D341Med (cell line): ENCODE measurements at places on chromosomes 2 and 18.

DNA sequence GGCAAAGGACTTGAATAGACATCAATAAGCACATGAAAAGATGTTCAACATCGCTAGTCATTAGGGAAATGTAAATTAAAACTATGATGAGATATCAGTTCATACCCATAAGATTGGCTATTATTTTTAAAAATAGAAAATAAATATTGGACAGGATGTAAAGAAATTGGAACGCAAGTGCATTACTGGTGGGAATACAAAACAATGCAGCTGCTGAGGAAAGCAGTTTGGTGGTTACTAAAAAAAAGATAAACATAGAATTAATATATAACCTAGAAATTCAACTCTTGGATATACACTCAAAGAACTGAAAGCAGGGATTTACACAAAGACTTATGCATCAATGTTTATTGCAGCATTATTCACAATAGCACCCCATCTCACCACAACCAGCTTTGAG lies 174.5 kb upstream of the NDUFV2 start:
- no peak for DNase-seq

- no peak for DNase-seq
These were observed 318.0 kb downstream of the SOX11 start for GRCh38 chr2:6010163-6010562.

- DNase-seq = peak; percentile 9
These were observed 223.1 kb downstream of the ATAD2B start for GRCh38 chr2:23703583-23704385.

DNA sequence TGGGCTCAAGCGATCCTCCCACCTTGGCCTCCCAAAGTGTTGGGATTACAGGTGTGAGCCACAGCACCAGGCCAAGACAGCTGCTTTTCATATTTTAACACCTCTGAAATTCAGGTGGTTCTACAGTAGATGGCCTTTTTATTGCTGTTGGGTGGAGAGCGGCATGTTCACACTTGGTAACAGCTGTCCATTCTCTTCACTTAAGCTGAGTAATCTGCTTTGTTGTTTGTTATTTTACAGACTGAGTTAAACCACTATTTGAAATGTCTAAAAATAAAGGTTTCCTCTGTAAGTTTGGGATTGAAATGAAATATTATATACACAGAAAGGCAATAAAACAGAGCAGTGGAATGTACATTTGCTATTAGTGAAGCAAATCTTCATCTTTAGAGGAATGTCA lies 44.9 kb upstream of the TLK1 start:
- no peak for DNase-seq

DNA sequence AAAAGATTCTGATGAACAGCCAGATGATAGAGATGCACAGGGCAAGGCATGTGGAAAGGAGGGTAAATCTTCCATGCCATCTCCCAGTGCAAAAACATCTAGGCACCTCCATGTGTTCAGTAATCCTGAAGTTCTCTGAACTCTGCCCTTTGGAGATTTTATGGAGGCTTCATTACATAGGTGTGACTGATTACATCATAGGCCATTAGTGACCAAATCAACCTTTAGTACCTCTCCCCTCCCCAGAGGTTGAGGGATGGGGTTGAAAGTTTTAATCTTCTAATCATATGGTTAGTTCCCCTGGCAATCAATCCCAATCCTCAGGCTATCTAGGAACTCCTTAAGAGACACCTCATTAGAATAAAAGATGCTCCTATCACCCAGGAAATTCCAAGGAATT lies 2190.2 kb upstream of the PIK3C3 start:
- no peak for DNase-seq

- DNase-seq = peak; percentile 88
These were observed 1.4 kb downstream of the TGIF1 start for GRCh38 chr18:3451183-3451988.
